ENCODE measurements at places on chromosomes 4 and X.

DNA sequence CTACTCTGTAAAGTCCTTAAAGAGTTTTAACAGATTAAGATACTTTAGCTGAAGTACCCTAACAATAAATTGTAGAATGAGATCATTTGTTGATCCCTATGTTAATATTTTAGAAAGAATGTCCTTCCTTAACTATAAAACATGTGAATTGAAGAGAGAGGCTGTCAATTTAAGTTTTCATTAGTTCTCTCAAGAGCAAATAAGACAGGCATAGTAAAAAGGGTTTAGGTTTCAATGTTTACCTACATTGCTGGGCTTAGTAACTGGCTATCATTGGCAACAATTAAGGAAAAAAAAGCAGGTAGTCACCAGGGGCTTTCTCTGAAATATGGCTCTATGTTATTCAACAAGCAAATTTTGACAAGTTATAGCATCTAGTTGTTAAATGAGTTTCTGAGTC, 91.5 kb downstream of the ATRX start:
- no peak for DNase-seq

GRCh38 chrX:79412166-79412565, 45.0 kb upstream of the ITM2A start:
- DNase-seq: no peak

DNA sequence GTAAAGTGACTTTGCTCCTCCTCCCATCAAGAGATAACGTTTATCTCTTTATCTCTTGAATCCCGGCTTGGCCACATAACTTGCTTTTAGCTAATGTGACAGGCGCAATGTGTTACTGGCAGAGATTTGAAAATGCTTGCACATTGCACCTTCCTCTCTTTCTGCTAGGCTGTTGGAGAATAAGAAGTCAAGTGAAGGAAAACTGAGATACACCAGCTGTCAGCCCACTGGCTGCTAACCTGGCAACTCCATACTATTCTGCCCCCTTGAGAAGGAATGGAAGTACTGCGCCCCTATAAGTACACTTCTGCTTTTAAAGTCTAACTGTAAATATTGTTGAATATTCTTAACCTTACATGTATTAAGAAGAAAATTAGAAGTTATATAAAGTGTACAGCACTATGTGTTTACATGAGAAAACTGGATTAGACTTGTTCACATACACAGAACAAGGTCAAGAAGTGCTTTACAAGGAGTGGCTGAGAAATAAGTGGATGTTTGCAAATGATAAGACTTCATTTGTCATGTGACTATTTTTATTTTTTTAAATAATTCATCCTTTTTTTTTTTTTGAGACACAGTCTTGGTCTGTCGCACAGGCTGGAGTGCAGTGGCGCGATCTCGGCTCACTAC, 424.5 kb upstream of the CTSO start:
- DNase-seq: no peak

DNA sequence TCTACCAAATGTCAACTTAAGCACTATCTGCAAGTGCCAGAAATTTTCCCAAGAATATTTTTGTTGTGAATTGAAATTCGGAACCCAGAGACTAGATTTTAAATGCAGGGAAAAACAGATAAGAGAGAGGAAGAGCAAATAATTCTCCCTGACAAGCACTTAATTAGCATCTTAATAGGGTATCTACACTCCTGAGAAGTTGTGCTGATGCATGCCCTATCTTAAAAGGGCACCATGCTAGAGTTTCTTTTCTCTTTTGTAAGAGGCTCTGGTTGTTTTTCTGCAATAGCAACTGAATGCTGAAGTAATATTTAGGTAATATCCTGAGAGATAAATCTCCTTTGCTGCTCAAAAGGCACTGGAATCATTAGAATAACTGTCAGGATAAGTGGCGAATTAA, 139.9 kb upstream of the UGT8 start:
- DNase-seq: no peak

DNA sequence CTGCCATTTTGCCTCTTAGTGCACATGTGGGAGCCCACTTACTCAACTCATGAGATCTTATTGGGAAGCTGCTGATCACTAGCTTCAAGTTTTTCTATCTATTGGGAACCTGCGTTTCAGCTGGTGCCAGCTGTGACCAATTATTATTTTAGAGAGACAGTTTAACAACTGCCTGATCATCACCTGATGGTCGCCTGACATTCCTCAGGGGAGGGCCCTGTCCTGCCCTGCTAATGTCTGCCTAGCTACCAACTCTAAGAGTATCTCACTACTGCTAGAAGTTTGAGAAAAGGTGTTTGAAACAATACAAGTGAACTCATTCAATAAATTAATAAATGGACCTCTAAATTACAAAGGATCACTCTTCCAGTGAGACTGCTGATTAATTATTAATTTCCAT, 95.5 kb downstream of the PCDH7 start:
- DNase-seq: no peak

DNA sequence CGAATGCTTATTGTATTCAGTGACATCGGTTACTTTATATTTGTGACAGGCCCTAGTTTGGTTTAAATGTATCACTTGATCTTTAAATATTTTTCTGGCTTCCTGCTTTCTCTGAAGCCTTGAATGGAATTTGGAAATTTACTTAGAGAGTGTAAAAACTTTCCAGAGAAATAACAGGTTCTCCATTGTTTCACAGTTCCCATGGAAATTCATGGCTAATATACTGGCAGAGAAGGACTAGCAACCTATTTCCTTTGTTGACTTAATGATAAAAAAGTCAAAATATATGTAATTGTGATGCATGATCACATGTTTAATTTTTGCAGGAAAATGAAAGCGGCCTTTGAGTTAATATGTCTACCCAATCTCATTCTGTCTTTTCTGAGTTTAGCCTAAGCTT, 13.2 kb downstream of the NEIL3 start:
- no peak for DNase-seq

DNA sequence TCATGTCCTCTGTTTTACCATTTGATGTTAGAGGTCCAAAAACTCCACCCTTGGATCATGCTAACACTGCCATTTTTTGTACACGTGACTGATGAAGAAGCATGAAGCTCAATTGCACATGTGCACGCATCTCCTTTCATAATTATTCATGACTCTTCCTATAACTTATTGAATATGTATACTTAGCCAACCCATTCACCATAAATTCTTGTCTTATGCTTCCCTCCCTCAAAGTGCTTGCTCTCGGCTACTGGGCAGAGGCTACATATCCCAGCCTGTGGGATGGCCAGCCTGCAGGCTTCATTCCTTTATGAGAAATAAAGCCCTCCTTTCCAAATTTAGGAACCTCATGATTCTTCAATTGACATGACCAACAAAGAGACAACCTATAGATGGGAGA, 17.5 kb upstream of the BMP15 start:
- DNase-seq: no peak

- no peak for DNase-seq
These were observed 177.8 kb downstream of the NPFFR2 start for GRCh38 chr4:72209600-72209999.

DNA sequence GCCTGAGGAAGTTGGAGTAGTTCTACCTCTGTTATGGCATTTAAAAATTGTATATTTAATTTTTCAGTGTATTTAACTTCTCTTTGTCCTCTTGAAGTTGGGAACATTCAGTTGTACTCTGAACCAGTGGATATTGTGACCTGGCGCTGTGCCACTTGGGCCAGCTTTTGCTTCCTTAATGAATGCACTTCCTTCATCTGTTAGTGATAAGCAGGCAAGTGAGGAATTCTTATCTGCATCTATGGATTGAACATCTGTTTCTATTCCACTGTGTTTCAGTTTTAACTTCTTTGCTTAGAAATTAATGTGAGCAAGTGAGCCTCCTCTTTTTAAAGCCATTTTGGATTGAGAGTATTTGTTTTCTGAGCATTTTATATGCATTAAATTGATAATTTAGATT, 128.3 kb downstream of the UCHL1 start:
- DNase-seq: no peak

DNA sequence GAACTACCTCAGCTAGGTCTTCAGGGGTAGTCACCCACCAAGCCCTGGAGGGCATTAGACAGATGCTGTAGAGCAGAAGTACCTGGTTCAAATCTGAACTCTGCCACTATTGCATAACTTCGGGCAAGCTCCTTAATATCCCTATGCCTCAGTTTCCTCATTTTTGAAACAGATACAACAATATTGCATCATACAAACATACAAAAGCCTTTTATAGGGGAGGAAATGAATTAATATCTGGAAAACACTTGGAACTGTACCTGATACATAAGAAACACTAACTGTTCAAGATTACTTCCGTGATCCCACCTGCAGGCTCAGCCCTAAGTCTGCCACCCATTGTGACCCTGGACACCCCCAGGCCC, 166.1 kb downstream of the EFNB1 start:
- no peak for DNase-seq

DNA sequence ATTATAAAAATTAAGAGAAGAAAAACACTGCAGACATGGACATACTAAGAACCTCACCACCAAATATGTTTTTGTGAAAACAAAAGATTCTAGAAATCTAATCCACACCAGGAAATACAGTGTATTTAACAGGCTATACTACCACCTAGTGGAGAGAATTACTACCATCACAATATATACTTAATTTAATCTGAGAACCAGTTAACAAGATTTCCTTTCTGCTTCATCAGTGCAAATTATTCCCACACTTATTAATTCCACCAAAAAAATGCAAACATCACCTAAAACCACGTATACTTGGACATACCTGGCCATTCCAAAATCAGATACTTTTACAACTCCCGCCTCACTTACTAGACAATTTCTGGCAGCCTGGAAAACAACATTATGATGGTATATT, 7.0 kb upstream of the TXK start:
- no peak for DNase-seq

- DNase-seq: no peak
These were observed 43.6 kb upstream of the FTHL17 start for GRCh38 chrX:31115398-31115797.

- no peak for DNase-seq
These were observed 197.9 kb downstream of the SHOX start for GRCh38 chrX:828411-828959.

DNA sequence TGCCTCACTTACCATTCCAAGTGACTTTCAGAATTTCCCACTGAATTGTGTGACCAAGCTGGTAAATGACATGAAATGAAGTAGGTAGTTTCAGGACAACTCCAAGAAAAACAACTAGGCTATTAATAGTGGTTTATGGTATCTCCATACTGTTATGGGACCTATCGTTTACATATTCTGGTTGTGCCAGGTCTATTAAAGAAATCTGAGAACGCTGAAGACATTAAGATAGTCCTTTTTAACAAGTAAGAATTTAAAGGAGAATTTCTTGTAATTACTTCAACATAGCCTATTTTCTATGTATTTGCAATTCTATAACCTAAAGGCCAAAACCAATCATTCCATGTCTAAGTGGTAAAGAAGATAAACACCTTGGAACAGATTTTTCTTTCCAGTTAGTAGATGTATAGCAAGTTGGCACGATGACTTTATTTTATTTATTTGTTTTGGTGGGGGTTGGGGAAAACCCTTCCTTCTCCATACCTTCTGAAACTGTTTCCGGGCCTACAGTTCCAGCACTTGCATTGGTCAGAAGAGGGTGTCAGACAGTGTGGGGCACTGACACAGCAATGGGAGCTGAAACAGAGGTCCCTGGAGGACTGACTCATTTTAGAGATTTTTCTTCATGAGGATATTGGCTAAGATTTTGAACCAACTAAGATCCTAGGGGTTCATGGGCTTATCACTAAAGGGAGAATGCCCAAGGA, 7.6 kb upstream of the DCLK2 start:
- DNase-seq: no peak

DNA sequence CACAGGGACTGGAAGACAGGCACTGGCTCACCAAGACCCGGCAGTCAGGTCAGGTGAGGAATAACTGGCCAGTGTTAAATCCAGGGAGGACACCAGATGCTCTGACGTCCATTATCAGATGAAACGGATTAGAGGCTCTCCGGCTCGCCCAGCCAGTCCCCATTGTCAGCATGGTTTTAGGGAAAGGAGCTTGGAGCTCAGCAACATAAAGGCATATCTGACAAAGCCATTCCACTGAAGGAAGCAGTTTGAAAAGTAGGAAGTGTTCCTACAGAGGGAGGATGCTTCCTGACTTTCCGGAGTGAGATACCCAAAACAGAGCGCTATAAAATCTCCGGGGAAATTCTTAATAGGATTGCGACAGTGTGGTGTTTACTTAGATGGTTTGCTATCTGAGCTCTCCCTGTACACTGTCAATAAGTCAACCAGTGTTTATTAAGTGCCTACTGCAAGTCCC, 14.8 kb downstream of the NDNF start:
- DNase-seq: no peak

- DNase-seq: no peak
These were observed 18.3 kb downstream of the GTPBP6 start for GRCh38 chrX:300334-300733.

DNA sequence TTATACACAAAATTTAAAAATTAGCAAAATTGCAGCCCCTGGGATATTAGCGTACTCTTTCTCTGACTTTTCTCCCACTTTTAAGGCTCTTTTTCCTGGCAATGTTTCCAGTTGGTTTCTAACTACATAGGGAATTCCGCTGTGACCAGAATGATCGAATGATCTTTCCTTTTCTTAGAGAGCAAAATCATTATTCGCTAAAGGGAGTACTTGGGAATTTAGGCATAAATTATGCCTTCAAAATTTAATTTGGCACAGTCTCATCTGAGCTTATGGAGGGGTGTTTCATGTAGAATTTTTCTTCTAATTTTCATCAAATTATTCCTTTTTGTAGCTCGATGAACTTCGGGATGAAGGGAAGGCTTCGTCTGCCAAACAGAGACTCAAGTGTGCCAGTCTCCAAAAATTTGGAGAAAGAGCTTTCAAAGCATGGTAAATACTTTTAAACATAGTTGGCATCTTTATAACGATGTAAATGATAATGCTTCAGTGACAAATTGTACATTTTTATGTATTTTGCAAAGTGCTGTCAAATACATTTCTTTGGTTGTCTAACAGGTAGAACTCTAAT, 6.0 kb downstream of the ALB start:
- no peak for DNase-seq

DNA sequence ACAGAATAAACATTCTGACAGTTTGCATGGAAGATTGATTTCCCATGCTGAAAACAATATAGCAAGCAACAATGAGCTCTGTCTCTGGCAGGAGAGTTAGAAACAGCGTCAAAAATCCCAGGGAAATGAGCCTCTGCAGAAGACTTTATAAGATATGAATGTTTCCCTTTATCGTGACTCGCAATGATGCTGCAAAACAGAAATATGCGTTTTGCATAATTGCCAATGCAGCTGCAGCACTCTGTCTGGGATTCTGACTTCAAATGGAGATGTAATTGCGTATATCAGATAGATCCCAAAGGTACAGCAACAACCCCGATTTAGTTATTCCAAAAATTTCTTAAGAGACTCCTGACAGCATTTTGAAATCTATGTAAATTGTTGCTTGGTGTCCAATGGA, 702.4 kb upstream of the EPHA5 start:
- no peak for DNase-seq

DNA sequence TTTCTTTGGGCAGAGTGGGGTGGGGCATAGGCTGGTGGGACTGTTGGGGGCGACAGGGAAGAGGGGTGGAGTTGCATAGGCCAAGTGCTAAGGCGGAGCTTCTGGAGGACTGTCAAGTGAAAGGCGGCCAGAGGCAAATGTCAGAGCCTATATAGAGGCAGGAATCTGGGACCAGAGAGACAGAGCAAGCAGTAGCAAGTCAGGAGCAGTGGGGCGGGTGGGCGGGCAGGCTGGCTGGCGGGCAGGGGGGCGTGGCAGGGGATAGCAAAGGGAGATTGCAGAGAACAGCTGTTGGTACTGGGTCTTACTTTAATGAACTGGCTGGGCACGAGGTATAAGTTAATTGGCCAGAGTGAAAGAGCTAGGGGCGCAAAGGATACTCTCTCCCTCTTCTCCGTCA, 89.8 kb downstream of the RTL9 start:
- no peak for DNase-seq

GRCh38 chr4:1990348-1990645, 18.5 kb downstream of the NELFA start:
- DNase-seq: no peak

Data from effector CD4-positive, alpha-beta T cell (primary cell).